WTC11 (cell line): ENCODE measurements at places on chromosomes 4 and X.

GRCh38 chr4:163542275-163542674 is 47.8 kb downstream of the TMA16 start:
- no peak for DNase-seq

GRCh38 chrX:153703036-153703370 is 15.3 kb downstream of the SLC6A8 start:
- no peak for DNase-seq

DNA sequence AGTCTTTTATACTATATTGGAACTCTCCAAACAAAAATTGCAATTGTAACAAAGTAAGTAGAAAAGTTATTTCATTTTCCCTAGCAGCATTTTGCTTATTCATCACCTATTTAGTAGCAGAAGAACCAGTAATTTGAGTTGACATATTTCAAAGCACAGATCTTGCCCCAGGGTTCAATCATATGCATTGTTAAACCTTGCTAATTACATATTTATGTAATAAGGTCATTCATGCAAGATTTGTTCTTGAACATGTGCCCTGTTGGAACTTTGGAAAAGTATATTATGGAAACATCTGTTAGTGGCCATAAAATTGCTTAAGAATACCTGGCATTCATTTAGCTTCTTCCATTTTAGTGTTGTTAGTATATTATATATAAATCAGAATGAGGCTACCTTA is 191.7 kb downstream of the TLL1 start:
- no peak for DNase-seq

DNA sequence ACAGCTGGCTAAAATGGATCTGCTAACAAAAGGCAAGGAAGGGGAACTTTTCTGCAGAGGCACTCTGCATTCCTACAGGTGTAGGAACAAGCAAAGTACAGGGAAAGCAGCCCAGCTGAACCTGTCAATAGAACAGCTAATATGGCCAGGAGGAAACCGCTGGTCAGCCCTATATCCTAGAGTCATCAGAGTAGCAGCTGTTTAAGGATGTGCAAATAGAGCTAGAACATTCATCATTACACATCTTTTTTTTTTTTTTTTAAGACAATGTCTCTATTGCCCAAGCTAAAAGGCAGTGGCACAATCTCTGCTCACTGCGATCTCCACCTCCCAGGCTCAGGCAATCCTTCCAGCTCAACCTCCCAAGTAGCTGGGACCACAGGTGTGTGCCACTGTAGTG is 163.0 kb downstream of the BTC start:
- DNase-seq: no peak

GRCh38 chr4:173413036-173413435 is 14.1 kb upstream of the SCRG1 start:
- DNase-seq: no peak

- no peak for DNase-seq
Observed at GRCh38 chr4:174210952-174211490, 72.4 kb downstream of the FBXO8 start.

- DNase-seq: no peak
Observed at GRCh38 chr4:10738826-10739489, 54.4 kb upstream of the CLNK start.

DNA sequence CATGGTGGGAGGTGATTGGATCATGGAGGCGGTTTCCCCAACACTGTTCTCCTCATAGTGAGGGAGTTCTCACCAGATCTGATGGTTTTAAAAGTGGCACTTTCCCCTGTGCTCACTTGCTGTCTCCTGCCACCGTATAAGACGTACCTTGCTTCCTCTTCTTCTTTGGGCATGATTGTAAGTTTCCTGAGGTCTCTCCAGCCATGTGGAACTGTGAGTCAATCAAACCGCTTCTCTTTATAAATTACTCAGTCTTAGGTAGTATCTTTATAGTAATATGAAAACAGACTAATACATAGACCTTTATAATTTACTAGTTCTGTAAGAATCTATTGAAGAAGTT is 82.5 kb upstream of the PITX2 start:
- no peak for DNase-seq
